ENCODE measurements at places on chromosomes 1 and 21.

GRCh38 chr1:62844030-62844429 lies 60.1 kb downstream of the ATG4C start:
- DNase-seq: no peak

GRCh38 chr1:9780554-9781110 lies 43.1 kb downstream of the CLSTN1 start:
- DNase-seq: no peak

DNA sequence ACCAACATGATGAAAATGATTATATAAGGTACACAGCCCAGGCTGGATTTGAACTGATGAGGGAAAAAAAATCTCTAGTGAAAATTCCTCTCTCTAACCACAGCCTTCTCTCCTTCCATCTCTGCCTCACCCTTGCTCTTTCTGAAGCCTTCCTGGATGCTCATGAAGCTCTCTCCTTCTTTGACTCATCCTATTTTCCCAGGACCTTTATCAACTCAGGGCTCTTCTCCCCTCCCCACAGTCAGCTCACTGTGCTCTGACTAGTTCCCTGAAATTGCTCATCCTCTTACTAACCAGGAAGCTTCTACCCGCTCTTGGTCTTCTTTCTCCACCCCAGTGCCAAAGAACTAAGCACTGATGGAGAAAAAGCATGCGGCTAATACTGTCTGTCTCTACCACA lies 46.4 kb upstream of the ERG start:
- DNase-seq: no peak

- DNase-seq: no peak
These were observed 17.3 kb upstream of the TSPEAR start for GRCh38 chr21:44728716-44729115.

- peak; percentile 84 for DNase-seq
These were observed 85.7 kb downstream of the ITPKB start for GRCh38 chr1:226653311-226653921.

GRCh38 chr1:99527078-99527477 lies 118.8 kb upstream of the PALMD start:
- no peak for DNase-seq
